GM12891 (cell line): ENCODE measurements at places on chromosomes 5 and 9.
A peak's percentile ranks its signal among the peaks of the same experiment; 100 is the strongest.

GRCh38 chr9:82894548-82894947, 168.4 kb downstream of the RASEF start:
- no peak for DNase-seq

DNA sequence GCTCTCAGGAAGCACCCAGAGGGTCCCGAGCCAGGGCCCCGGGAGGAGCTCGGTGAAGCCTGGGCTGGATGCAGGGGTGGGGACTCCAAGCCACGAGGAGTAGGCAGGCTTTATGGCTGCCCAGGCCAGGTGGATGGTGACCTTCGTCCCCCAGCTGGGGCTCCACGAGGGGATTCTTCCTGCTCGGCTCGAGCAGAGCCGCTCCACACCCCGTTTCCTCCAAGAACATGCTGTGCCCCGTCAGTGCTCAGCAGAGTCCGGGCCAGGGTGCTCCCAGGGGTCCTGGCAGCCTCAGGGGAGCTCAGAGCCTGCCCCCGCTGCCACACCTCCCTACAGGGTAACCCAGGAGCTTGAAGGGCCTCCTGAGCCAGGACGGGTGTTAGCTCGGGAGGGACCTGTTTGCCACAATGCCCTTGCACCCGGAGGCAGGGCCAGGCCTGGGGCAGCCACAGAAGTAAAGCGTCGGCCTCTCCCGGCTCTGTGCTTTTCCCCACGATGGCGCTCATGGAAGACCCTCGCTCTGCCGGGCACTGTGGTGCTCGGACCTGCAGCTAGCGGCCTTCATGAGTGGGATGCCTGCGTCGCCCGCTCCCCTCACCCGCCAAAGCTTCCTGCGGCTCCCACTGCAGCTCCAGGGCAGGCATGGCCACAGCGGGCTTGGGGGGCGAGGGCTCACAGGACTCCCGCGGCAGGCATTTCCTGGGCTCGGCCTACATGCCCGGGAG, 86.8 kb downstream of the KCNT1 start:
- DNase-seq, result no peak

DNA sequence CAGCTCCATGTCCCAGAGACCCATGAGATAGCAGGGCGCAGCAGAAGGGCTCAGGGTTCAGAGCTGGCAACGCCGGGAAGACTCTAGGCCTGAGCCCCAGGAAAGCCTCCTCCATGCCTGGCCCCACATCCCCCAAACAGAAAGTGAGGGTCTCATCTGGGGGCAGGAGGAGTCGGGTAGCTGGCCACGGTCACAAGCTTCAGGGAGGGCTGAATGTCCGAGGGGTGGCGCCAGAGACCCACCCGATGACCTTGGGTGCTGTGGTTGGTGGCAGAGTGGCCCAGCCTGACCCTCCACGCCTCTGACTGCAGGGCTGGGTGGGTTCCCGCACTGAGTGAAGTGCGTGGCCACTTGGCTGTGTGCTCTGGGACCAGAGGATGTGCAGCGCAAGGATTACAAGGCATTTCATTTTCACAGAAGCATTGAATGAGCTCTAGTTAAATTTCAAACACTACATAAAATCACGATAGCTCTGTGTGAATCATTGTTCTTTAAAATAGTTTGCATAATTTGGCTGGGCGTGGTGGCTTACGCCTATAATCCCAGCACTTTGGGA, 3.0 kb downstream of the C8G start:
- no peak for DNase-seq

GRCh38 chr5:112289465-112289864, 129.6 kb downstream of the EPB41L4A start:
- DNase-seq, result no peak

GRCh38 chr5:129664336-129664937, 83.5 kb upstream of the MINAR2 start:
- DNase-seq, result peak; percentile 2

GRCh38 chr5:181098762-181099601, 32.0 kb downstream of the OR2V1 start:
- DNase-seq, result no peak

GRCh38 chr9:104775976-104776375, 12.0 kb downstream of the NIPSNAP3B start:
- DNase-seq, result no peak

- DNase-seq, result no peak
These were observed 23.2 kb downstream of the LPCAT1 start for GRCh38 chr5:1500411-1501091.

DNA sequence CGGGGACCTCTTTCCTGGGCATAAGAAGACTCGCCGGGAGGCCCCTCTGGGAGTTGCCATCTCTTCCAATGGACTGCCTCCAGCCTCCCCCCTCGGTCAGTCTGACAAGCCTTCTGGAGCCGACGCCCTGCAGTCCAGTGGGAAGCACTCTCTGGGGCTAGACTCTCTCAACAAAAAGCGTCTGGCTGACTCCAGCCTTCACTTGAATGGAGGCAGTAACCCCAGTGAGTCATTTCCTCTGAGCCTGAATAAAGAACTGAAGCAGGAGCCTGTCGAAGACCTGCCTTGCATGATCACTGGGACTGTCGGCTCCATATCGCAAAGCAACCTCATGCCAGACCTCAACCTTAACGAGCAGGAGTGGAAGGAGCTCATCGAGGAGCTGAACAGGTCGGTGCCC, 28.4 kb upstream of the LTC4S start:
- DNase-seq, result no peak

- DNase-seq, result no peak
These were observed 244.4 kb downstream of the FAM114A2 start for GRCh38 chr5:153794327-153794726.

- no peak for DNase-seq
These were observed 107.6 kb upstream of the PHYKPL start for GRCh38 chr5:178340187-178340586.

DNA sequence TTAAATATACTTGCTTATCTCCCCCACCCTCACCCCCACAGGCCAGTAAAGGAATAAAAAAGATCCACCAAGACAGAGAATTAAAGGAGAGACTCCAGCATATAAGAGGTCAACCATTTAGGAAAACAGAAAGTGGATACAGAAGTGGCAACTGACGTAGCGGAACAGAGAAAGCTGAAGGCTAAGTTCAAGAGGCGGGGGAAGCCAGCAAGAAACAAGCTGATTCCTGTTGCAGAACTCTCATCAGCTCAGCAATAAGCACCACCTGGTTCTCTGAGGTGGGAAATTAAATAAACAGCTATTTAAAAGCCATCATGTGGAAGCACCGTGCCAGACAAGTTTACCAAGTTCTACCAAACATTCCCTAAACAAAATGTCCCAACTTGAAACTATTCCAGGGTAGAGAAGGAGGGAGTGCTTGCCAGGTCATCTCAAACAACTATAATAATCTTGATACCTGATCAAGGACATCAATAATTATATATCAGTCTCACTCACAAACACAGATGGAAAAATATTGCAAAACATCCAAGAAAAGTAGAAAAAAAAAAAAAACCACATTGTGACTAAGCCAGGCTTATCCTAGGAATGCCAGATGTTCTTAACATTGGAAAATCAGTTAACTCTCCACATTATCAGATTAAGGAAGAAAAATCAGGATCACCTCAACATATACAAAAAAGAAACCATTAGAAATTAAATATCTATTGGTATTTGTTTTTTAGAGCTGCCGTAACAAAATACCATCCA, 7.3 kb upstream of the ARL15 start:
- DNase-seq, result no peak

DNA sequence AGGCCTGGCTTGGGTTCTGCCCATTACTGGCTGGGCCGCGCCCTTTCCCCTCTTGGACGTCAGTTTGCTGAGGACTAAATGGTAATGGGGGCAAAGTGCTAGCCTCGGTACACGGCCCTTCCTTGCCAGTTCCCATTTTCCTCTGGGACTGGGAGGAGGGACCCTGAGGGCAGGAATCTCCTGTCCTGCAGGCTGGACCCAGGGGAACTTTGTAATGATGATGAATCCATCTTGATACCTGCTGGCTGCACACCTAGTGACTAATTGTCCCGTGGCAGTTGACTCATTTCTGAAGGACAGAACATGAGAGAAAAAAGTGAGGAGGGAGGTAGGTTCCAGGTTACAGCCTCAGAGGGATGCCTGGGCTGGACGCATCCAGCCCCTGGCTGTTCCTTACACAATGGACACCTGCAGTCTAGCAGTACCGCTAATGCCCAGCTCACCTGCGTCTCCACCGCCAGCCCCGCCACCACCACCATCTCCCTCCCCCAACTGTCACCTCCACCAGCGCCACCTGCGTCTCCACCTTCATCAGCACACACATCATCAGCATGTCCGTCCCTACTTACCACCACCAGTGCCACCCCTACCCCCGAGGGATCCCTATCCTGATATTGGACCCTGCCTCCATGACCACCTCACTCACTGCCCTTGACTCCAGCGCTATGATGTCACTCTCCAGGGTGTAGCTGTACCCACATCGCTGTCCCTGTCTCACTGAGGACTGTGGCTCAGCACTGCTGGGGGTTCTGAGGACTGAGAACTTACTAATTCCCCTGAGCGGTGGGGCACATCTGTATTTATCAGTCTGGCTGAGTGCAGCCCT, 4.3 kb downstream of the CDHR2 start:
- DNase-seq, result no peak

- DNase-seq, result no peak
These were observed 147.8 kb upstream of the IRX2 start for GRCh38 chr5:2899311-2899710.

DNA sequence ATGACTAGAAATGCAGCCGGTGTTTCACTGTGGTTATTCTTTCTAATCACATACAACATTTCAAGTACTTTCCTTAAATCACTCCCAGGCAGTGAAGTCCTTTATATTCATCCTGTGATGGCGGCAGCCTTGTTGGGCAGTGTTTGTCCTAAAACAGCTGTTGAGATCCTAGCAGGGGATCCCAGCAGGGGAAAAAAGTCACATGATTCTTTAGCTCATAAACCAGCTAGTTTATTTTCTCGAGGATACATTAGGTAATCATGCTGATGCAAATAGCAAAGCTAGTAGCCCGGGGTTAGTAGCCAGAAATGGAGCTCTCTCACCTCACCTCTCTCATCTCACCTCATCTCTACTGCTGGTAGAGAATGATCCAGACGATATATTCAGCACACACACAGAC, 70.5 kb downstream of the FOXD1 start:
- no peak for DNase-seq
